Activated CD4-positive, alpha-beta T cell treated with anti-CD3 and anti-CD28 coated beads, Interleukin-2, amount 10 ng/mL, durations not matched to agents 24 days and 14 days (primary cell): ENCODE measurements at places on chromosomes 3 and 15. TPM values are rescaled to one million over a fixed set of nuclear protein-coding genes. Genes with fewer than 3 reads are reported as not detected.

GRCh38 chr15:58517682-58518525, 86.1 kb downstream of the LIPC start:
- peak overlapping the region; percentile 86 for H3K27ac ChIP-seq
- peaks cover 70% of the 10 kb centered on the region for H3K4me1 ChIP-seq
- no peaks in the 10 kb centered on the region for H3K27me3 ChIP-seq
- peaks cover 8% of the 10 kb centered on the region for H3K36me3 ChIP-seq

DNA sequence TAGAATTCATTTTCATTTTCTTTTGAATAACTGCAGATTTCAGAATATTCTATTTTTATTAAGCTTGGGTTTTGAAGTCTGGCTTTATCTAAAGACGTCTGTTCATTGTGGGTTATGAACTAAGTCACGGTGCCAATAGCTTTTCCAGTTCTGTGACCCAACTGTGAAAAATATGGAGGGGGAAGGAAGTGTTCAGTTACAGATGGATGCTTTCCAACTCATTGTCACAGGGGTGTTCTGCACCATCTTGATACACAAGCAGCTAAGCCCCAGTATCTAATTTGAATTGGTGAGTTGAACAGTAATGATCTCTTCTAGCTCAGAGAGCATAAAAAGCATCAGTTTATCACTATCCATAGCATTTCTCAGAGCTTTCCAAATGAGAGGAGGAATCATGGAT, 710.6 kb downstream of the EDEM1 start:
- no peaks in the 10 kb centered on the region for H3K36me3 ChIP-seq
- no peak overlapping the region for H3K4me3 ChIP-seq
- no peaks in the 10 kb centered on the region for H3K27me3 ChIP-seq

DNA sequence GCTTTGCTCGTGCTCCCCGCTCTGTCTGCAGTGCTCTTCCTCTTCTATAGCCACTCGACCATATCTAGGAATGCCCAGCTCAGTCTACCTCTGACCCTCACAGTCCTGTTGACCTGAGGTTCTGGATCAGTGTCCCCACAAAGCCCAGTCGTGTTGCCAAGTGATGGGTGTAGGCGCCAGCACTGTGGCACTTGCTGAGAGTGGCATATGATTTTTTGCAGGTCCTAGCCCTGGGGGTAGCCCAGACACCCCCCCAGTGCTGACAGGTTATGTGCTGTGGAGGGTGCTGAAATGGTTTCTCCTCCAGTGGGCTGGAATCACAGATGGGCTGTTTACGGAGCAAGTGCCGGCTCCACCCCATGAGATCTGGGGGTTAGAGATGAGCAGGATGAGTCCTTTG, 32.5 kb downstream of the ACAD9 start:
- no peaks in the 10 kb centered on the region for H3K4me1 ChIP-seq
- no peaks in the 10 kb centered on the region for H3K27me3 ChIP-seq
- H3K36me3 ChIP-seq: peaks cover 51% of the 10 kb centered on the region
- no peak overlapping the region for H3K4me3 ChIP-seq
- no peak for DNase-seq

- H3K36me3 ChIP-seq: peaks cover 24% of the 10 kb centered on the region
- H3K27ac ChIP-seq: peak overlapping the region; percentile 63
- no peaks in the 10 kb centered on the region for H3K27me3 ChIP-seq
Observed at GRCh38 chr3:48555231-48555948, 1.2 kb downstream of the PFKFB4 start.

Gene LSAMP
- not detected in 2 replicates for total RNA-seq
